ENCODE measurements at places on chromosomes 11 and 22. TPM values are rescaled to one million over a fixed set of nuclear protein-coding genes. Genes with fewer than 3 reads are reported as not detected.

C11orf86 gene
- polyA plus RNA-seq: 0.29 TPM

PITPNM1 gene
- polyA plus RNA-seq: 101 TPM

OR4C16 gene
- not detected for polyA plus RNA-seq

TRIM49 gene
- polyA plus RNA-seq: not detected

OTOG gene
- 0.23 TPM for polyA plus RNA-seq

TRIM49C gene
- not detected for polyA plus RNA-seq

EFCAB6 gene
- 3.0 TPM for polyA plus RNA-seq

CATSPERZ gene
- 1.6 TPM for polyA plus RNA-seq

SAC3D1 gene
- 18.0 TPM for polyA plus RNA-seq

All from spinal cord (tissue), 10 donors.